Stimulated activated CD8-positive, alpha-beta memory T cell treated with anti-CD3 and anti-CD28 coated beads, Interleukin-2, amount 100 ng/mL, for 1 hour (primary cell): ENCODE measurements at places on chromosomes 7 and 10.

GRCh38 chr10:42941295-42941644, 135.6 kb upstream of the RET start:
- DNase-seq, result no peak

- no peak for DNase-seq
These were observed 56.9 kb downstream of the NEUROG3 start for GRCh38 chr10:69516316-69516715.

- DNase-seq, result no peak
These were observed 162.7 kb downstream of the DGKB start for GRCh38 chr7:14739841-14740185.

DNA sequence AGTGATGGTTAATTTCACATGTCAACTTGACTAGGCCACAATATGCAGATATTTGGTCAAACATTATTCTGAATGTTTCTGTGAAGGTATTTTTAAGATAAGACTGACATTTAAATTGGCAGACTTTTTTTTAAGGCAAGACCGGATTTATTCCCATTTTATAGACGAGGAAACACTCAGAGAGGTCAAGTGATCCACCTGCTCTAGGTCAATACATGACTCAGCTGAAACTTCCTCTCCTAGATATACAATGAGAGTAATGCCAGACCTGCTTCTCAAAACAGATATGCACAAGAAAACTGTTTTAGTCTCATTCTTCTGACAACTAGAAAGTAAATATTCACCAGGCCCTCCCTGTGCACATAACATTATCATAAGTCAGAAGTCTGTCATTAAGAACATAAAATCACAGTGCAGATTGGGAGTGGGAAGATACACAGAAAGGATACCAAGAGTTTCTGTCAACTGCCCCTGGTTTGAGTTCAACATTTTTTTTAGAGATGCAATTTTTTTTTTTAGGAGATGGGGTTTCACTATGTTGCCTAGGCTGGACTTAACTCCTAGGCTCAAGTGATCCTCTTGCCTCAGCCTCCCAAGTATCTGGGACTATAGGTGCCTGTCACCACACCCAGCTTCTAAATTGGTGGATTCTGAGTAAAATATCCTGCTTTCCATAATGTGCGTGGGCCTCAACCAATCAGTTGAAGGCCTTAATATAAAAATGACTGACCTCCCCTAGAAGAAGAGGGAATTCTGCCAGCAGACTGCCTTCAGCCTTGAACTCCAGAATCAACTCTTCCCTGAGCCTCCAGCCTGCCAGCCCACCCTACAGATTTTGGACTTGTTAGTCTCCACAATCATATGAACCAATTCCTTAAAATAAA, 121.4 kb downstream of the ZFAND4 start:
- no peak for DNase-seq

GRCh38 chr10:118701529-118702323, 53.0 kb downstream of the CACUL1 start:
- DNase-seq, result no peak

GRCh38 chr10:75512203-75512933, 80.9 kb downstream of the LRMDA start:
- no peak for DNase-seq

GRCh38 chr10:24685958-24686540, 37.6 kb downstream of the ARHGAP21 start:
- DNase-seq, result no peak

- DNase-seq, result no peak
These were observed 61.5 kb downstream of the GNA12 start for GRCh38 chr7:2782565-2782964.

DNA sequence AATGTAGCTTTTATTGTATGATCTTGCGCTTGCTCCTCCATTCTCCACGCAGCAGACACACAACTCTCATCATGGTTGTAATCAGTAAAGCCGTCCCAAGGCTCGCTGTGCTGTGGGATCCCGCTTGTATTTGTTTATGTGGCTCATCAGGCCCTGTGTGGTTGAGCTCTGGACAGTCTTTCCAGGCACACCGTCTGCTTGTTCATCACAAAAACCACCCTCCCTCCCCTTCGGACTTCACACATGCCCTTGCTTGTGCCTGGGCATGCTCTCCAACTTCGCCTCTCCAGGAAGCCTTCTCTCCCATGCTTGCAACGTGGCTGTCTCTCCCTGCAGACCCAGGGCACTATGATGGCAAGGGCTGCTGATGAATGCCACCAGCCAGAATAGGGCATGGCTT, 62.4 kb downstream of the HK1 start:
- no peak for DNase-seq

- DNase-seq, result no peak
These were observed 191.5 kb downstream of the WDR37 start for GRCh38 chr10:1247598-1248261.

- DNase-seq, result no peak
These were observed 129.2 kb downstream of the SORBS1 start for GRCh38 chr10:95431900-95432342.

DNA sequence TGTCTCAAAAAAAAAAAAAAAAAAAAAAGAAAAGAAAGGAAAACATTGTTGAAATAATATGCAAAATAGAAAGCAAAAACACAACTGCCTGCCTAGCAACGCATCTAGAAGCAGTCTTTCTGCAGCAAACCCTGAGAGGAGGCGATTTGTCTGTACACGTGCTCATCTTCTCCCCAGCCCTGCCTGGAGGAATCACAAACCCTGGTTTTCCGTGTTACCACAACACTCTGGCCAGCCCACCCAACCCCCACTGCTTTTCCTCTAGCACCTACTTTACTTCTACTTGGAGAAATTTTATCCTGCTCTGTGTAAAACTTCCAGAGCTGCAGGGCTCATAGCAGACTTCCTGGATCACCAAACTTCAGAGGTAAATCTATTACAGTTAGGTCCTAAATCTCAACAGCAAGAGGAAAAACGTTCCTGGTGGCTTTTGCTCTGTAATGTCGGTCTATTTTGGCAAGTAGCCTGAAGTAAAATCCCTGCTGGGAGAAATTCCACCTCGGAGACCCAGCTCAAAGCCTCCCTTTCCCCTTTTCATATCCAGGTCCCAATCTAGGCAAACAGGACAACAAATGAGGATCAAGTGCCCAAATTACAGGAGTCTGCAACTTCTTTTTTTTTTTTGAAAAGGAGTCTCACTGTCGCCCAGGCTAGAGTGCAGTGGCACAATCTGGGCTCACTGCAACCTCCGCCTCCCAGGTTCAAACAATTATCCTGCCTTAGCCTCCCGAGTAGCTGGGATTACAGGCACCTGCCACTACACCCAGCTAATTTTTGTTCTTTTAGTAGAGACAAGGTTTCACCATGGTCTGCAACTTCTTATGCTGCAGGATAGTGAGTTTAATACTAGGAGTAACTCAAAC, 91.6 kb downstream of the DNMBP start:
- DNase-seq, result no peak

GRCh38 chr7:88328787-88329186, 22.1 kb upstream of the STEAP4 start:
- DNase-seq, result no peak

GRCh38 chr7:107372298-107372697, 97.6 kb upstream of the GPR22 start:
- DNase-seq, result no peak

- no peak for DNase-seq
These were observed 1.5 kb downstream of the PCLO start for GRCh38 chr7:83161186-83161585.

DNA sequence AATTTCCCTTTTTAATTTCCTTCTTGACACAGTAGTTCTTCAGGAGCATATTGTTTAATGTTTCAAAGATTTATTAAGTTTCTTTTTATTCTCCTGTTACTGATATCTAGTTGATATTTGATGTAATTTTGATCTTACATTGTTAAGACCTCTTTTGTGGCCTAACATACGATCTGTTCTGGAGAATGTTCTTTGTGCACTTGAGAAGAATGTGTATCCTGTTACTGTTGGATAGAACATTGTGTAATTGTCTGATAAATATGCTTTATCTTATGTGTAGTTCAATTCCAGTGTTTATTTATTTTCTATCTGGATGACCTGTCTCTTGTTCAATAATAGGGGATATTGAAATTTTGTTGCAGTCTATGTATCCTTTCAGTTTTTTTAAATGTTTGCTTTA, 106.7 kb downstream of the ITGB1 start:
- no peak for DNase-seq

GRCh38 chr10:33215635-33216034, 118.8 kb downstream of the NRP1 start:
- no peak for DNase-seq

GRCh38 chr7:104650991-104651640, 322.7 kb downstream of the LHFPL3 start:
- no peak for DNase-seq

DNA sequence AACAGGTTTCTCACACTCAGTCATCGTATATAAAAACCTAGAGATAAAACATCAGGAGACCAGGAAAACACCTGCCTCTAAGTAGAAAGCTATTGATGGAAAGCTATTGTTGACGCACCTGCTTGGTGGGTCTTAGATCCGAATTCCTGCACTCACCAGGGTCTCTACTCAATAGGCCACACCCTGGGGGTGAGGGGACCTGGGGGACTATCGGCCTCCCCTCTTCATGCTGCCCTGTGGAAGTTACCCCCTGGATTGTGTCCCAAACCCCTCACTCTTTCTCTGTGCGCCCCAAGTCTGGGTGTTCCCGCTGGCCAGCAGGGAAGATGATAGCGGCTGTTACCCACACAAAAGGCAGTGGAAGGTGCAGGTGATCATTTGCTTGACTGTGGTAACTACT, 313.0 kb downstream of the WDR37 start:
- no peak for DNase-seq

GRCh38 chr10:133295426-133296320, 13.0 kb downstream of the TUBGCP2 start:
- no peak for DNase-seq

- DNase-seq, result no peak
These were observed 164.4 kb downstream of the MDFIC start for GRCh38 chr7:115086146-115086841.

DNA sequence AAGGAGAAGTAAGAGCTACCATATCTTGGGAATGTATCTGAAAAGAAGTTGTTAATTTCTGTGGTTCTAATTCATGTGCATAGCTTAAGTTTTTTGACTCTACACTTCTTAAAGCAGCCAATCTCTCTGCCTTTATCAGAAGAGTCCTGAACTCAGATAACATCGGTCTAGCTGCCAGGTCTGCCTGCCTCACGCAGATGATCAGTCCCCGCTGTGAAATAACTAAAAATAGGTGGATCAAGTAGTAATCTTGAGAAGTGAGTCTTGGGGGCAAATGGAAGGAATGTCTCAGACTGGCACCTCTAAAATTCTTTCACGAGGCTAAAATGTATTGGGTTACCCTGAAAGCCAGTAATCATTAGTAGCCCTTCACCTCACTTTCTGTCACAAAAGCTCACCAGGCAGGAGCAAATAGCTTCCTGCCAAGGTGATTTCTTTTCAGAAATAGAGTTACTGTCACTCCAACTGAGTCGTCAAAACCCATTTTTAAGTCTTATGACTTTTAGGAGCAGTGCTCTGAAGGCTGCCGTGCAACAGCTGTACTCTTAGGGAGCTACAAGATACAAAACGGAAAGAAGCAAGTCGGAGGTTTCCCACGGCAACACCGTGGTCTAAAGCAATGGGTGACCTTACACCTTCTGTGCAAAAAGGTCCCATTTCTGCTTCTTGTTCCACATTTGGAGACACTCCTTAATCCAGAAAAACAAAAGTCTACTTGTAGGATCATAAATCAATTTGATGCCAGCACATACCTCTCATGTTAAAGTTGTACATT, 85.2 kb downstream of the ABCB5 start:
- DNase-seq, result no peak

DNA sequence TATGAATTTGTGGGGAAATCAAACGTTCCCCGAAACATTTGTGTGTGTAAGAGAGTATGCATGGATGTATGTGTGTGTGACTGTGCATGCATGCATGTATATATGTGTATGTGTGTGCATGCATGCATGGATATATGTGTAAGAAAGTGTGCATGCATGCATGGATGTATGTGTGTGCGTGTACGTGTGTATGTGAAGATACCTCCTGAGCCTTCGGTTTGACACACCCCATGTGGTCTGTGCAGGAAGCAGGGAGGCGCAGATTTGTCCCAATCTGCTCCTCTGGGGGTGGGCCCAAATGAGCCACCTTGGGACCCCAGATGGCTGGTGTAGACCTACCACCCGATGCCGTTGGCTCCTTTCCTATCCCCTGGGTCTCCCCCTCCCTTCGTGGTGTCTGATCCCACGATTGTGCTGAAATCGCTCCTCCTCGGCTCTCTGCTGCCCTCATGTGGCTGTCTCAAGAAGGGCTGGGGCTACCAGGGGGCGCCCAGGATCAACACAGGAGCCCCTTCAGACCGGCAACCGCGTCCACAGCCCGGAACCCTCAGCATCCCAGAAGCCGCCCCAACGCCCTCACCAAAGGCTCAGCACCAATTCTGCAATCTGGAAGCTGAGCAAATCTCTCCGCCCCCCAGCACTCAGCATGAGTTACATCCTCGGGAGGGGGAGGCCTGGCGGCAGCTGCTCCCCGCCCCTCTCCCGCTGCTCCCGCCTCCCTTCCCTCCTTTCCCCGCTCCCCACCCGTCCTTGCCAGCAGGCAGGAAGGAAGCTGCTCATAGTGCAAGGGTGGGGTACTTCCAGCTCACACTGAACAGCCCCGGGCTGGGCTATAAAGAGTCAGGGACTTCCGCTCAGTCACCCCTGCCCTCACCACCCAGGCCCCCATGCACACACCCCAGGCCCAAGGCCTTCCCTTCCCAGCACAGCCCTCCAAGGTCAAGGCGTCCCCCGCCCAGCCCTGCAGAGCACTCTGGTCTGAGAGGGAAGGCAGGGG, 2.3 kb upstream of the NOS3 start:
- DNase-seq, result no peak

GRCh38 chr10:44030738-44031137, 354.2 kb downstream of the CXCL12 start:
- no peak for DNase-seq

GRCh38 chr10:64182671-64183070, 661.5 kb downstream of the REEP3 start:
- DNase-seq, result no peak

DNA sequence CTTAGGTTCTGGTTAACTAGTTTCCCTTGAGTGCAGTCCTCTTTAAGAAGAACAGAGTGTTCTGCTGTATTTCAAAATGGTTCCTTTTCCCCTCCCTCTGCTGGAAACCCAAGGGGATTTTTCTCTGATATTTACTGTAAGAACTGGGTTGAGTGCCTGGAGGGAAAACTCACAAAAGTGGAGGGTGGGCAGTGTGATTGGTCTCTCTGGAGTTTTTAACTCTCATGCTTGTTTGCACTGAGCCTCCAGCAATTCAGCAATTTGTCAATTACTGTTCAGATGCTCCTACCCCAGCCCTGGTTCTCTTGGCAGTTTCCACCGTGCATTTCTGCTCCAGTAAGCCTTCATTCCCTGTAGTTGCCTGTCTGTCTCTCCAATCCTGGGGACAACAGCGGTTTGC, 273.4 kb upstream of the SORCS1 start:
- DNase-seq, result no peak

- DNase-seq, result no peak
These were observed 46.9 kb downstream of the ZNRF2 start for GRCh38 chr7:30331338-30331737.

DNA sequence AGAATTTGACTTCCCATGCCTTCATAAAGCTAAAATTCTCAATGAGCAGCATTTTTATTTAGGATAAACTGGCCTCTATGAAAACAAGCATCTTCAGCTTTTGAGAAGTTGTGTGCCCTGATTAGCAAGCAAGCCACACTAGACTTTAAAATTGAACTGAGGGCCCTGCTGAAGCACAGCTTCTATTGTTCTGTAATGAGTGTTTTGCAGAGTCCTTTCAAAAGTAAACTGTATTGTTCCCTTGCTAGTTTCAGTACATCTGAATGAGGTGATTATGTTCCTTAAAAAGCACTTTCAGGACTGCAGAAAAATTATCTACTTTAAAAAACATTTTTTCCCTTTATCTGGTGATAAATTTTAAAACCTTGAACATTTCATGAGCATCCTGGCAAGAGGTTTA, 113.3 kb upstream of the PRPS1L1 start:
- no peak for DNase-seq
